ENCODE measurements at places on chromosomes 13 and 19.

GRCh38 chr19:45467115-45467455 lies 711 bp upstream of the FOSB start:
- DNase-seq = no peak

DNA sequence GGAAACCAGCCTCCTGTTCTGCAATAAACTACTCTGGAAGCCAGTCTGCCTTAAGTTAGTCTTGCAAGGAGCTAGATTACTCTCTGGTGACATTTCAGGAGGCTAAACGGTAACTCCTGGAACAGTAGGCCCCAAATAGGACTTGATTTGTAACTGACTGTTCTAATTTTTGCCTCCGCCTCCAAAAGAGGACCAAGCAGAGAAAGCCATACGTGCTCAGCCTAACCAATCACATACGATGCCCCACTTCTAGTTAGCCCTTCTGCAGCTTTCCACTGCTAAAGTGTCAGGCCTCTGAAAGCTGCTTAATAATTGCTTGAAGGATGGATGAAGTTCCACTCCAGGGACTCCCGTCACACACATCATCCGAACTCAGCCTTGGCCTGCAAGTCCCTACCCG lies 744 bp downstream of the ZNF805 start:
- no peak for DNase-seq

DNA sequence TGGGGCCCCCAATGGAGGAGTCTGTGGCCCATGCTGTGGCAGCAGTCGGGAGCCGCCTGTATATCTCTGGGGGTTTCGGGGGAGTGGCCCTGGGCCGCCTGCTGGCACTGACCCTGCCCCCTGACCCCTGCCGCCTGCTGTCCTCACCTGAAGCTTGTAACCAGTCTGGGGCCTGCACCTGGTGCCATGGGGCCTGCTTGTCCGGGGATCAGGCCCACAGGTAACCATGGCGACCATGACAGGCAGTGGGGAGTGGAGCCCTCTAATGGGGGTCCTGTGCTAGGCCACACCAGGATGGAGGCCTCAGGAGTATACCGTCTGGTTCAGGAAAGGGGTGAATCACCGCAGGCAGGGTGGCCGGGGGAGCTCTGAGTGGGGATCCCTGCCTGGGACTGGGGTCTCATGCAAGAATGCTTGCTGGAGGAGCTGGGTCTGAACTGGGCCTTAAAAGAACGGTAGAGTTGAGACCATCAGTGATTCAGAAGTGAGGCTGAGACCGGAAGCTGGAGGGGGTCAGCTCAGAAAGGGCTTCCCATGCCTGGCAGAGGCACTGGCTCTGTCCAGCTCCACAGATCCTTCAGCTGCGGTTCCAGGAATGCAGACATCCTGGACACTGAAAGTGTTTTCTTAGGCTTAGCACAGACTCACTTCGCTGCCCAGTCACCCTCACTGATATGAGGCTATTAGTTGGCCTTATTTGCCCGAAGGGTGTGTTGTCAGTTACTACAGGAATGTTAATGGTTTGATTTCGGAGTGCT lies 29.1 kb downstream of the CNFN start:
- DNase-seq = no peak

DNA sequence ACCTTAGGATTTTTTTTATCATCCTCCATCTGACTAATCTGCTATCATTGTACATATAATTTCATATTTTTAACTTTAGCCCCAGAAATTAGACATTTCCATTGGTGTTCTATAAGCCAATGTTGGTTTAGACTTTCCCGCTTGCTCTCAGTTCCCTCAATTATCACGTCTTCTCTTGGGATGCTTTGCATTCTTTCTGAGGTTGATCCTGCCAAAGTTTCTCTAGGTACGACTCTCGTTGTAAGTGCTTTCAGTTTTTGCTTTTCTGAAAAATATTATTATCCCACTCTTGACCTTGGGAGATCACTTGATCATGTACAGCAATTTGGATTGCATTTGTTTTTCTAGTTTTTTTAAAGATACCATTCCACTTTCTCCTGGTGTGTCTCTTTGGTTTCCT lies 270.2 kb downstream of the IRS2 start:
- DNase-seq = no peak

- no peak for DNase-seq
Observed at GRCh38 chr13:44244288-44244687, 129.3 kb upstream of the SERP2 start.

GRCh38 chr19:18647371-18647767 lies 10.5 kb downstream of the KLHL26 start:
- no peak for DNase-seq

- no peak for DNase-seq
Observed at GRCh38 chr13:40102854-40103253, 447.4 kb downstream of the COG6 start.

- DNase-seq = no peak
Observed at GRCh38 chr19:50768277-50768676, 2.0 kb upstream of the GPR32 start.

- DNase-seq = no peak
Observed at GRCh38 chr13:90414691-90415596, 932.5 kb upstream of the MIR17HG start.

DNA sequence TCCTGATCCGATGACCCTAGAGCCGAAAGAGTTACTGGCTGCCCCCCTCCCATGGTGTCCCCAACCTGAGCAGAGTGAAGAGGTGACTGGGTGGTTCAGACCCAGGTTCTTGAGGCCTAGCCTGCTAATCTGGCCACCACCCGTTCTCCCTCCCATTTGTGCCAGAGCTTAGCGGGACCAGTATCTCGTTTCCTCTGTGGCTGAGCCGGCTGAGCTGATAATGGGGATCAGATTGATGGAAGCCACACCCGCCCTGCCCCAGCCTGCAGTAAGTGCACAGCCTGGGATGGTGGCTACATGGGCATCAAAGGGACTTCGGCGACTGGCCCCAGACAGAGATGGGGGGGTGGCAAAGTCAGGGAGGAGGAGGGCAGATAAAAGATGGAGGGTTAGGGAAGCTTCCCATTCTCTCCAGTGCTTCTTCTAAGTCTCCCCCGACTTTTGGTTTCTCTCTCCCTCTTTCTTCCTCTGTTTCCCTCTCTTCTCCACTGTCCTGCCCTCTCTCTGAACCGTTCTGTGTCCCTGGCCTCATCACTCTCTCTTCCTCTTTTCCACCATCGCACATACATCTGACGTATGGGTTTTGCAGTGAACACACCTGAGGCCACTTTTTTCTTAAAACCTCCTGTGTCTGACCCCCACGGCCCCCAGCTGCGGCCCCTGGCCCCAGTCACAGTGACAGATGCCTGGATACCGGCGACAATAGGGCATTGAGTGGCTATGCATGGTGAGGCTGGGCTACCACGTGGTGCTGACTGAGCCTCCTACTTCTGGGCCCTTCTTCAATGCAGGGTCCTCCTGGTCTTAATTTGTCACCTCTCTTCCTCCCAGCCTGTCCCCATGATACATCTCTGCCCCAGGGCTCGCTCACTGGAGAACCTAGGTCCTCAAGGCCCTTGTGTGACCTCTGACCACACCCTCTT lies 2.4 kb downstream of the ELAVL3 start:
- DNase-seq = no peak

GRCh38 chr19:4521170-4521887 lies 3.0 kb upstream of the PLIN4 start:
- peak; percentile 96 for DNase-seq

- DNase-seq = no peak
Observed at GRCh38 chr13:60075850-60076249, 87.9 kb downstream of the DIAPH3 start.

DNA sequence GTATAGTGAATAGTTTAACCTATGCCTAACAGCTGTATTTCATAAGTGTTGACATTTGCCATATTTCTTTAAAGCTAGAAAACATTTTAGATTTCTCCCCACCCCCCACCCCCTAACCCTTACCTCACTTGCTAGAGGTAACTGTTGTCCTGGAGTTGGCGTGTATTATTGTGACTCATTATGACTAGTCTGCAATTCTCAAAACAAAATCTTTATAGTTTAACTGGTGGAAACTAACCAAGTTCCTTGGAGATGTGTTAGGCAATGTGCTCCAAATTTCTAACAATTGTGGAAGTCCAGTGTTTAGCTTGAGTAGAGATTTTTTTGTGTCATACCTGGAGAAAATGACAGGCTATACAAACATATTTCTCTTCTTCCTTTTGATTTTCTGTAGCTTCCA lies 38.0 kb downstream of the KCTD4 start:
- DNase-seq = no peak

DNA sequence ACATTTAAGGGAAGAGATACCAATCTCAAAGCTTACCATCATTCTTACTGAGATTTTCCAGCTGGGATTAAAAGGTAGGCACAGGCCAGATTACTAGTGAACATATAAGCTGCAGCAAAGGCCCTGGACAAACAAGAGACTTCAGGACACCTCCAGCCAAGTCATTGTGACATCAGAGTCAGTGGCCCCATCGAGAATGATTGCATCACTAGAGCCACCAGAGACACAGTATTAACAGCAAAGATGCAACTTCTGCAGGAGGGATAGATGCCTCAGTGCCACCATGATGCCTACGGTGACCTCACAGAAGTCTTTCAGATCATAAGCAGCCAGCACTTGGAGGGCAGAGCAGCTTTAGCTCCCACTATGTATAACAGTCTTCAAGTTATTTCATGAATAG lies 8.6 kb downstream of the RUBCNL start:
- no peak for DNase-seq

DNA sequence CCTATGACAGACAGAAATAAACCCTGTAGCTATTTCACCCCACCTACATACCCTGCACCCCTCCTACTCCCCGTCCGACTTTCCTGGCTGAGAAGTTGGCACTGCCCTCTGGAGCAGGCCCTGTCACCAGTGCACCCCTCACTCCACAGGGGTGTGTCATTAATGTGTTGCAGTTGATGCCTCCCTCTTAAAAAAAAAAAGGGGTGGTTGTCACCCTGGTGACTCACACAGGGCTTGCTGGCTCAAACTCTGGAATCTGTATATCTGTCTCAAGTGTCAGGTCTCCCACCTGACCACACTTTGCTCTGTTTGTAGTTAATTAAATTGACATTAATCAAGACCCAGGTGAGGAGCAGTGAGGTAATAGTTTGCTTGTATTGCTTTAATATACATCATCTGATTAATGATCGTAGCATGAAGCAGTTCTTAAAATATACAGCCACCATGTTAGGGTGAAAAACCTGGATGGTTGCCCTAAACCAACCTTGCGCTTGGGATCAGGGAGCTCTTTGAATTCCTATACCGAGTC lies 2.0 kb upstream of the GATAD2A start:
- DNase-seq = no peak

- DNase-seq = no peak
Observed at GRCh38 chr19:5628919-5629481, 6.1 kb downstream of the SAFB start.

DNA sequence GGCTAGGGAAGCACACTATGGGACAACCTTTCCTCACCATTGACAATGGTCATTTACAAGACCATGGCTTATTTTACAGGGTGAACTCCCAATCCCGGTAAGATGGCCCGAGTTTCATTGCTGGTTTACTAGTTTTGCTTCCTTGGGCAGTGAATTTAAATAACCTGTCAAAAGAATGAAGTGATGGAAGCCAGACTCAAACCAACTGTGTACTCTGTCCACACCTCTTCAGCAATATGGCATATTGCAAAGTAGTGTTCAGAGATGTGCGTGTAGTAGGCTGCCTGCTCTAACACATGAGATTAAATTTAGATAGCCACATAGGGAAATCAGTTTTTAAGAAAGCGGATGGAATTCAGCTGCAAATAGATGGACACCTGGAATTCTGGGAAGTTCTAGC lies 58.4 kb upstream of the USPL1 start:
- no peak for DNase-seq

DNA sequence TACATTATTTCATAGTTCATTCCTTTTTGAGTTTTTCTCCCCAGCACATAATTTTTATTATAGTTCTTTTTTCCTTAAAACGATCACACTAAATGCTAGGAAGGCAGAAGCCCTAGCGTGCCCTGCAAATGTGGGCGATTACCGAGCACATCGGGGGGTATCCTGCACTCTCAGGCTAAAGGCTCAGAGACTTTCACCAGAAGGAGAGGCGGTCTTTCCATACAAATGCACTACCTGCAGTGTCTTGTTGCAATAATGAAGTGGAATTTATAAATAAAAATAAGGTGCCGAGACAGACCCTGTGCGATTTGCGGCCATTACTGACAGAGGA lies 29.3 kb upstream of the SPACA7 start:
- DNase-seq = no peak

DNA sequence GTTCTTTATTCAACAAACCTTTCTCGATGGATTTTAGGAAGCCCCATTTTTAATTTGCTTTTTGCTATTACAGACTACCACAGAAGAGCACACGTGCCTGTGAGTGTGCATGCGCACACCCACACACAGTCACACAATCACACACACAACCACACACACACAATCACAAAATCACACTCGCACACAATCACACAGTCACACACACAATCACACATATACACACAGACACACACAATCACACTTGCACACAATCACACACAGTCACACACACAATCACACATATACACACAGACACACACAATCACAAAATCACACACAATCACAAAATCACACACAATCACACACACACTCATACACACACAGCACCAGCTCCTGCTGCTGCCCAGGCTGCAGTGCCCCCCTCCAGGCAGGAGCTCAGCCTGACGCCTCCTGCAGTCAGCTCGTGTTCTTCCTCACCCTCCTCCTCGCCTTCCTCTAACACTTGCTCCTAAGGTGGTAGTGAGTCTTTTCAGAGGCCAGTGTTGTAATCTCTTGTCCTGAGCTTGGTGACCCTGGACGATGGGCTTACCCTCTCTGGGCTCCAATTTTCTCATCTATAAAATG lies 125.0 kb upstream of the SOX1 start:
- DNase-seq = no peak

DNA sequence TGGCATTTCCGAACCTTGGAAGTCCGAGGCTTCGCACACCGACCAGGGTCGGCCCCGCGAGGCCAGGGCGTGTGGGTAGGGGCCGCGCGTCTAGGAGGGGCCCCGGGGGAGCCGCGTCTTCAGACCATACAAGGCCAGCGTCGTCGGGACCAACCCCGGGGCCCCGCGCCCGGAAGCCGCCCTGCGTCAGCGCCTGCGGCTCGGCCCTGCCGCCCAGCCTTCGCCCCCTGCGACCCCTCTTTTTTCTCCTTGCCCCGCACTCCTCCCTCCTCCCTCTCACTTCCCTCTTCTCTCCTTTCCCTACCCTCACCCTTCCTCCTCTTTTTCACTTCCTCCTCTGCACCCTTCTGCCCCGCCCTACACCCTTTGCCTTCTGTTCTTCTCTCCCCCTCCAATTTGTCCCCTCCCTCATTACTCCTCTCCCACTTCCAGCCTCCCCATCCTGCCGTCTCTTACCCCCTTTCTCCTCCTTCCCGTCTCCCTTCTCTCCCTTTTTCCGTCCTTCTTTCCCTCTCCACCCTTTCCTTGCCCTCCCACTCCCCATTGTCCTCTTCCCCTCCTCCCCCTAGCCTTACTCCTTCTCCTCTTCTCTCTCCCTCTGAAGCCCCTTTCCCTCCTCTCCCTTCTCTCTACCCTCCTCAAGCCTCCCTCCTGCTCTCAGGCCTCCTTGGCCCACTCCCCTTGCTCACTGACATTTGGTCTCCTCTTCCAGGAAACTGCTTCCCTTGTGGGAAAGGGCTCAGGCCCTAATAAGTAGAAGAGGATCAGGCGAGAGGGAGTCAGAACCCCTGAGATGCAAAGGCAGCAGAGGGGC lies 2.2 kb upstream of the PLEKHG2 start:
- DNase-seq = peak; percentile 64

GRCh38 chr13:43150369-43151207 lies 127.2 kb downstream of the DNAJC15 start:
- DNase-seq = no peak

Measured in HuH-7.5 (cell line).